Inflammatory macrophage (primary cell): ENCODE measurements at places on chromosomes 2 and 18.
A peak's percentile ranks its signal among the peaks of the same experiment; 100 is the strongest.

DNA sequence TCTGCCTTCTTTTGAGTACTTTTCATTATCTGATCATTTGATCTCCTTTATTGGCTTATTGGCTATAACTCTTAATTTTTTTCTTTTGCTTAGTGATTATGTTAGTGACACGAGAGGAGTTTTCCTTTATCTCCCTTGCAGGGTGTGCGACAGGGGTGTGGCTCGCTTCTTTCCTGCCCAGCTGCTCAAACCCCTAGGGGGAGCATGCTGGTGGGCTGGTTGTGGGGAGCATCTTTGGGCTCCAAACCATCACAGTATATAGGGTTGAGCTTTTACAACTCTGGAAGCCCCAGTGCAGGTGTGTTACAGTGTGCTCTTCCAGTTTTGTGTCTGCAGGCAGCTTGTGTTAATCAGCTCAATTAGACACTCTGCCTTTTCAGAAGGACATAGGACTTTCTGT is 357.0 kb upstream of the TMEFF2 start:
- no peak for DNase-seq

GRCh38 chr18:75071484-75071785 is 137.5 kb downstream of the PTGR3 start:
- DNase-seq, result no peak

DNA sequence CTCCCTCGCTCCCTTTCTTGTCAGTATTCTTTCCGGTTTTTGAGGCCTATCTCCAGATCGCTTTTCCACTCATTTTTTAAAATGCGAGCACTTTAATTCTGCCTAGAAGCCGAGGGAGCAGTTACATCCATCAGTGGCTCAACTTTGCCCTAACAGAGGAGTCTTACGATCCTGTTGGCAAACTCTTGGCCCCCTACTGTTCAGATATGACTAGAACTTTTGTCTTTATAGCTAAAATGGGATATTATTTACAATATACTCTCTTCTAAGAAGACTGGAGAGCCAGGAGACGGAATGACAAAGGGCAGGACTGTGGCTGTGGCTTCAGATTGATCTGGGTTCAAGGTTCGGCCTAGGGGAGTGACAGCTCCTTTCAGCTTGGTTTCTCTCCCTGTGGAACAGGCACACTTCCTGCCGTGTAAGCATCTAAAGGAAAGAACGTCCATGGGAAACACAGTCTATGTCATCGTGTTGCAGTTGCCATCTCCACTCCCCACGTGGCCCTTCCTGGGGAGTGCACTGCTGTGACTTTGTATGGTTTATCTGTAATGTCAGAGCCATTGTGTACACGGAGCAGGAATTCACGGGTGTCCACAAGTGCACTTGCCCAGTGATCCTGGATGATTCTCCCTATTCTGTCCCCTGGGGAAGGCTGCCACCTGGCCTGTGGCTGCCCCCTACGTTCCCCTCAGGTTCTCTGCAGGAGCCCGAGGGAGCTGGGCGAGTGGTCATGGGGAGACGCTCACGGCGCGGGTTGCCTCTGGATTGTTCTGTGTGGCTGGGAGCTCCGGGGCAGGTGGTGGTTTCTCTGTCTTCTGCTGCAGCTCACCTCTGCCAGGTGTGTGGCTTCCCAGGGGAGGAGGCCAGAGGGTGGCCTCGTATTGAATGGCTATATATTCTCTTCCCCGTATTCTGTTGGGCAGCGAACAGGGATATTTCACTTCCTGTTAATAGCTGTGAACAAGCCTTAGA is 222.0 kb downstream of the LDLRAD4 start:
- no peak for DNase-seq

DNA sequence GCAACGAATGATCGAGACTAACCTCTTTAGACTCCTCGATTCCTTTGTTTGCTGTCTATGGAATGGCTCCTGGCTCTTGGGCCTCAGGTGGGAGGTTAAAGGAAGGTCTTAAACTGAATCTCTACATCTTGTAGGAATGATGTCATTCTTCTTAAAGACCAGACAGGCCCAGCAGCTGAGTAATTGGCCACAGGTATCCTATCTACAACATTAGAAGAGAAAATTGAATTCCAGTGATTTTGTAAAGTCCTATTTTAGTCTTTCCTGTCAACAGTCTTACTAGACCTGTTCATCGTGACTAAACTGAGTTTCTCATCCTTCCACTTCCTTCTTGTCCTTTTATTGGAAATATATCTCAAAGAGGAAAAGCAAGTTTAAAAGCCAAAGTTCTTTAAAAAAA is 274.8 kb downstream of the ALPK2 start:
- no peak for DNase-seq

DNA sequence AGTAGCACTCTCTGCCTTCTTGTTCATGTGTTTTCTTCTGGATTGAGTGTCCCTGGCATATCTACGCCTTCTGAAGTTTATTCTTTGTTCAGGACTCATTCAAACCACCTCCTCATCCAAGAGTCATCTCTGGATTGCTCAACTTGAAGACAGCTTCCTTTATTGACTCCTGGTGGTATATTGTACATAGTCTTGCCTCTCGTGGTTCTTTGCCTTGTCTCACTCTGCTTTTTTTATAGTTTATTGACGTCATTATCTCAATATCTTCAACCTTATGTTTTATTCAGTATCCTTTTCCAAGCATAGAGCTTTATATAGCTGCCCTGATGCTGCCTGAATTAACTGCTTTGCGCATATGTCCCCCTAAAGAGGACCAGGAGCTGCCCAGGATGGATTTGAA is 161.7 kb downstream of the INSIG2 start:
- peak; percentile 29 for DNase-seq

GRCh38 chr2:56505885-56506284 is 322.1 kb downstream of the CCDC85A start:
- no peak for DNase-seq

DNA sequence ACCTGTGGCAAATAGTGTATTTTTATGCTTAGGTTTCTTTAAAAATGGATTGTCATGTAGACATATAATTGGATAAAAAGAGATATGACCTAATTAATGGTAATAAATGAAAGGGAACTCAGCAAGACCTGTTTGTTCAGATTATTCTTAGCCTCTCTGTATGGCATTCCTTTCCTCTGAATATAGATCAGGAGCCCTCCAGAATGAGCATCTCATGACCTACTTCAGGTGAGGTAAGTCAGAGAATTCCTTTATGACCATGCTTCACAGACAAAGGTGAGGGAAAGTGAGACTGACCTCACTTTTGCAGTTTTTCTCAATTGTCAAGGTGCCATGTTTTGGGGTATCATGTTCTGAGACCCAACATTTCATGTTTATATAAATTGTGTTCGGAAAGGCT is 1744.3 kb upstream of the PIK3C3 start:
- no peak for DNase-seq

DNA sequence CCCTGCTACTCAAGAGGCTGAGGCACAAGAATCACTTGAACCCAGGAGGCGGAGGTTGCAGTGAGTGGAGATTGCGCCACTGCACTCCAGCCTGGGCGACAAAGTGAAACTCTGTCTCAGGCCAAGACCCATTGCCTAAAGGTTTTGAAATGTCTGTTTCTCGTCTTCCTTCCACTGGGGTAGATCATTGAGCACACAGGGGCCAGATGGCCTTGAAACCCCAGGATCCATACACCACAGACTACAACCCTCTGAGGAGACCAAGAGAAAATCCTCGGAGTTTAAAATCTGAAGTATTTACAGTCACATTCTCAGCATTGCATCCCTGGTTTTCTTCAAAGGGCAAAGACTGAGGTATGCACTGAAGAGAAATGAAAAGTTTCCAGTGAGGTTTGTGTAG is 7.1 kb upstream of the EPAS1 start:
- DNase-seq, result no peak

DNA sequence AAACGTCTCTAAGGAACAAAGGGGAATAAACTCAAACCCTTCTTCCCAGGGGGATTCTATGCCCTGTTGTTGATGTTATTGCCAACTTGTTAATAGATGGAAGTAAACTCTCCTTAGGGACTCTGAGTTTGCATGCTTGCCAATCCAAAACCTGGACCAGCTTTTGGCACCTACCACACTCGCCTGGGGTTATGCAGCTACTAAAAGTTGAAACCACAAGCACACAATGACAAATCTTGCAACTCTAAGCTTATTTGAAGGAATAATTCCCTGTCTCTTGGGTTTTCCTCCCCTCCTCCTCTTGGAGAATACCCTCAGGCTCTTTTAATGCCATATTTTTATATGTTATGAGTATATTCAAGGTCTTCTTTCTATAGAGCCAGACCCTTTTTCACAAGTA is 484.1 kb downstream of the FBXO15 start:
- DNase-seq, result no peak

- peak; percentile 89 for DNase-seq
These were observed 12.5 kb downstream of the NPC1 start for GRCh38 chr18:23573626-23574431.

DNA sequence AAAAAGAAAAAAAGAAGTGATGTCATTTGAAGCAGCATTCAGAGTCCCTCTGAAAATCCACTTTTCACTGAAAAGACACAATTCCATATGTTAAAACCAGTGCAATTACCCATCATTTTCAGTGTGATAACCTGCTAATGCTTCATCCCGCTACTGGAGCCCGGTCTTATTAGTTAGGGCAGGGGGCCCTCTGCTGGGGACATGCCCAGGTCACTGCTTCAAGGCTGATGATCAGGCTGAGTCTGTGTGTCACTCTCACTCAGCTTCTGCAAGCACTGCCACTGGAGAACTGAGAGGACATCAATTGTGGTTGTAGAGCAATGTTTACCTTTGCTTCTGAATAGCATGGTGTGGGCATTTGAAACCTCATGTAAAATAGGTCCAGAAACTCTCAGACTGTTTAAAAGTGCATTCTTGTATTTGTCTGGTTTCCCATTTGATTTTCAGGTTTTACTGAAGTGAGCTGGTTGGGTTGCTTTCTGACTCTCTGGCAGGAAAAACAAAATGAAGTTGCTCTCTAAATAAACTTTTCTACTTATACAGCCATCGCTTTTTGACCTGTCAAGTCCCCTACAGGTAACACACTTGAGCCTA is 49.2 kb upstream of the NXPH2 start:
- DNase-seq, result peak; percentile 24

DNA sequence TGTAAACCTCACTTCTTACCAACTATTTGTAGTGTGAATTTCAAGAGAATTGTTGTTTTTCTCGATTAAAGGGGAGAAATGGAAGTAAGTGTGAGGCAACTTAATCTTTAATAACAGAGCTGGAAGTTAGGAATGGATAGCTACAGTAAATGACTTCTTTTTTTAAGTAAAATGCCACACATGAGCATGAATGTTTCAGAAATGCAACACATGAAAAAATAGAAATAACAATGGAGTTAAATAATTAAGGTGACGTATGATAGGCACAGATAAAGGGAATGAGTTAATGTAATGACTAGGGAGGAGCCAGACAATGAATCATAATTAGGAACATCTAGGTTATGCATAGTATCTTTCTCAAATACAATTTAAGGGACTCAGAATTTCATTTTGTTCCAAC is 3.4 kb downstream of the REL start:
- DNase-seq, result peak; percentile 49

- DNase-seq, result no peak
These were observed 1454.4 kb upstream of the CELF4 start for GRCh38 chr18:39019989-39020388.

DNA sequence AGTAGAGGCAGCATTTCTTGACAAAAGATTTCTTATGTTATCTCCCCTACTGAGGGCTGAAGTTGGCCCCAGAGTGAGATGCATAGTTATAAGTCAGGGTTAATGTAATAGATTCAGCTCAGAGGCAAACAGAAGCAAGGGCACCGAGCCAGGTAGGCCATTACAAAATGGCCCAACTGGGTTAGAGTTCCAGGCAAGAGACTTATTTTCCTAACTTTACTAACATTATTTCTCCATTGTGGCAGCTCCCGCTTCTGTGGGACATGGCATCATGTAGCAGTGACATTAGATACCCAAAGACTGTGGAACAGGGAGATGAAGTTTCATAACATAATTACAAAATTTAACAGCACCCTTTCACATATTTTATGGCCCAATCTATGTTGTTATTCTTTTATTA is 27.1 kb downstream of the TSPYL6 start:
- no peak for DNase-seq

DNA sequence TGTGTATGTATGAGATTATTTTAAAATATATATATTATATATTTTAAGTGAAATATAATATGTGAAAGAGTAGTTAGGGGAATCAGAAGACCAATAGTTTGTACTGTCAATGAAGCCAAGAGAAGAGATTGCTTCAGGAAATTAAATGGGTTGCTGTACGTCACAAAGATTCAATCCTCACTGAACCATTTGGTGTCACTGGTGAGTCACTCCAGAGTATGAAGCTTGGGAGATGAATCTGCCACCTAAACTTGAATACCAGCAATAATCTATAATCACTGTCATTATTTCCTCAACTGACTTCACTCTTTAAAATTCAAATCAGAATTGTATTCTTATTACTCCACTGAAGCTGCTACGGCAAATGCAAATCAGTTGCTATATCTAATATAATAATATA is 41.9 kb upstream of the SCN9A start:
- DNase-seq, result peak; percentile 34

DNA sequence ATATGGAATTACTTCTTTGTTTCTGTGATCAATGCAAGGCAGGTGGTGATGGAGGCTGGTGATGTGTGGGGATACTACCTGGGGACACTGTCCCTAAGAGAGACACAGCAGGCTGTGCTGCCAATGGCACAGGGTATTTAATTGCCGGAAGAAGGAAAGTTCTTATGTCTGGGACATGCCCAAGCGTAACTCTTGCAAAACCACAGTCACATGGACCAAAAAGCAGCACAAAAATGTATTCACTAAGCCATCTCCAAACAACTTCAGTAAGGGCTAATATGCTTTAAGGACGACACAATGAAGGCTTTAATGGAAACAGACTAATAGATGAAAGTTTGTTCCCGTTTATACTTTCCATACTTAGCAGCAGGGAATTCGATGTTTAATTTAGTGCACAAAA is 49.7 kb upstream of the AP1S3 start:
- DNase-seq, result peak; percentile 66

DNA sequence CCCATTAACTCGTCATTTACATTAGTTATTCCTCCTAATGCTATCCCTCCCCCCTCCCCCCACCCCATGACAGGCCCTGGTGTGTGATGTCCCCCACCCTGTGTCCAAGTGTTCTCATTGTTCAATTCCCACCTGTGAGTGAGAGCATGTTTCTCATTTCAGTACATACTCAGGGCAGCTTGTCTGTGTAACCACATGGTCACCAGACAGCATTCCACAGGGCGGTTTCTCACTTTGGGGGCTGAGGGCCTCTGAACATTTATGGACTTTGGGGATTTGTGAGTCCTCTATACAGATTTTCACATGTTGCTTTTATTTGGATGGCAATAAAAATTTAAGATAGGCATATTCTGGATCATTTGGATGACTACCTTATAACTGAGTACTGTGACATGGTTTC is 84.0 kb downstream of the LYPD6B start:
- no peak for DNase-seq

GRCh38 chr2:154591294-154591820 is 107.1 kb upstream of the KCNJ3 start:
- no peak for DNase-seq

DNA sequence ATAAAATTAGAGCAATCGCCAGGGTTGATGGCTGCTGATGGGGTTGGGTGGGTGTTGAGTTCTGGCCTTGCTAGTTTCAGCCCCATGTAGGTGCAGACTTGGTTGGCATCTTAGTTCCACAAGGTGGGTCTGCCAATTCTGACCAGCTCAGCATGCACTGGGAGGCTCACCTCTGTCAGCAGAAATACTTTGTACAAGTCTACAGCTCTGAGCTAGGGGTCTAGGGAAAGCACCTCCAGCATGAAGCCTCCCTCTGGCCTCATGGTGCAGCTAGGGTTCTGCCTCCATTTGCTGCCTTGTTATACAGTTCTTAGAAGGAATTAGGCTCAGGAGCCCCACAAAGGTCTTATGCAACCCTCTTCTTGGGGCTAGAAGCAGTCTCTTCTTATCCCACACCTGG is 278.9 kb upstream of the HDAC4 start:
- DNase-seq, result no peak
